ENCODE measurements at places on chromosomes 12 and 14. TPM values are rescaled to one million over a fixed set of nuclear protein-coding genes. Genes with fewer than 3 reads are reported as not detected.

The FAIM2 gene
- total RNA-seq = 13.0 TPM

The TAS2R43 gene
- 0.35 TPM for total RNA-seq

The ZNF839 gene
- 11.1 TPM for total RNA-seq

The GRIP1 gene
- total RNA-seq = 18.9 TPM

The REC8 gene
- 208 TPM for total RNA-seq

The FGF6 gene
- total RNA-seq = not detected

The ACSS3 gene
- 24.4 TPM for total RNA-seq

The DNAI7 gene
- total RNA-seq = 1.4 TPM

The FGD6 gene
- total RNA-seq = 15.4 TPM

The KERA gene
- not detected for total RNA-seq

The AMDHD1 gene
- total RNA-seq = 1.2 TPM

The TCL1B gene
- not detected for total RNA-seq

All from mucosa of gallbladder (tissue), 1 donor.